Stimulated activated CD4-positive, alpha-beta T cell treated with anti-CD3 and anti-CD28 coated beads, Interleukin-1b, Interleukin-23, amount 100 ng/mL, for 24 hours (primary cell): ENCODE measurements at places on chromosomes 6 and 20.

DNA sequence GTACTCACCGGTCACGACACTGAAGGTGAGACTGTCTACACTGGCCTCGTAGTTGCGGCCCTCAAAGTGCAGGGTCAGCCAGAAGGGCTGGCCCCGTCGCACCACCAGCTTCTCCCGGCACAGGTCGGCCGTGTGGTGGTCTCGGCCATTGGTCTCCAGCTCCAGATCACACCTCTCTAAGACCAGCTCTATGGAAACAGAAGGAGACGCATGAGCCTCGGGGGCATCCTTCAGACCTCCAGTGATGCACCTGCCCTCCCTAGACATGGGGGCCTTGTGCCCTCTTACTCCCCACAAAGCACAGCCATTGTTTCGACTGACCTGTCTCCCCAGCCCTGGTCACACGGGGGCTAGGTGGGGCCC is 3.7 kb downstream of the TGM2 start:
- no peak for DNase-seq

DNA sequence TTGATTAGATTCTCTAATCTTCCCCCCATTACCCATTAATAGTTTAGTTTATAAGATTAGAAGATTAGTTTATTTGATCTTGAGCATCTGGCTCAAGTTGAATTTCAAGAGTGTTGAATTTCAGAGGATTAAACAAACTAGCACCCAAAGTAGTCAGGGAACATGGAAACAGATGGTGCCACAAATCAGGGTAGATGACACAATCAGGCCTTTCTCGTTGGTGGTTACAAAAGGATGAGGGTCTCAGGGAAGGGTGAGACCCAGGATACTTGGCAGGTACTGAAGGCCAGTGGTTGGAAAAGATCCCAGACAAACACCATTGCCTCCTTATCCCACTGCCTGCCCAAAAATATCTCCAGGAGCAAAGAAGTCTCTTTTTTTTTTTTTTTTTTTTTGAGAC is 29.5 kb upstream of the ADGRF1 start:
- no peak for DNase-seq

- DNase-seq: no peak
These were observed 87.0 kb downstream of the TBC1D7 start for GRCh38 chr6:13241364-13241763.

DNA sequence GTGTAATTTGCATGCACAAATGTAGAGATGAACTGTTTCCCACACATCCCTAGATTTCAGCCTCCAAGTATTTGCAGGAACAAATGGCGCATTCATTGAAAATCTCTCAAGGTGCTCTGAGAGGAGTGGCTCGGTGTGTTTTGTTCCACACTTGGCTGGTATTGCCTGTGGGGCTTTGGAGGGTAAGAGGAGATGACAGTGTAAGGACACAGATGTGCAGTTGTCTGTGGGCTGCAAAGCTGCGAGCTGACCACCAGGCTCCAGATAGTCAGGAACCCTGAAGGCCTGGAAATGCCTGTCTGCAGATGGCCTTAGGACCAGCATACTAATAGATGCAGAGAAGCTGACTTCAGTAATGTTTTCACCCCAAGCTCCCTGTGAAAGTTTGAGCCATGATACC is 57.7 kb upstream of the PBOV1 start:
- no peak for DNase-seq
